Kasumi-1 (cell line): ENCODE measurements at places on chromosomes 11 and 22.

GRCh38 chr22:26993886-26994285, 336.5 kb downstream of the MIAT start:
- DNase-seq = no peak

GRCh38 chr11:64767344-64768299, 7.8 kb upstream of the PYGM start:
- DNase-seq = peak; percentile 70

DNA sequence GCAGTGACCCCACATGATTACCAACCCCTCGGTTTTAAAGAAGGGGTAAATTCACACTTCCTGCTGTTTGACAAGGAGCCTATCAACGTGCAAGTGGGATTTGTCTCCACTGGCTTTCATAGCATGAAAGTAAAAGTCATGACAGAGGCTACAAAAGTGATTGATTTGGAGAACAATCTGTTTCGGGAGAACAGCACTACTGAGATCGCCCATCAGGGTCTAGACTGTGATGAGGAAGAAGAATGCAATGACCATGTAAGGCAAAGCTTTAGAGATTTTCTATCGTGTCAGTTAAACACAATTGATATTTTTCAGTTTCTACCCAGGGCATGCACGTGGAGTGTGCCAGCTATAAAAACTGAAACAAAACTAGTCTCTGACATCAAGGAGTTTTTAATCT, 41.7 kb downstream of the HORMAD2 start:
- no peak for DNase-seq

GRCh38 chr22:17601031-17601430, 27.5 kb downstream of the ATP6V1E1 start:
- no peak for DNase-seq

DNA sequence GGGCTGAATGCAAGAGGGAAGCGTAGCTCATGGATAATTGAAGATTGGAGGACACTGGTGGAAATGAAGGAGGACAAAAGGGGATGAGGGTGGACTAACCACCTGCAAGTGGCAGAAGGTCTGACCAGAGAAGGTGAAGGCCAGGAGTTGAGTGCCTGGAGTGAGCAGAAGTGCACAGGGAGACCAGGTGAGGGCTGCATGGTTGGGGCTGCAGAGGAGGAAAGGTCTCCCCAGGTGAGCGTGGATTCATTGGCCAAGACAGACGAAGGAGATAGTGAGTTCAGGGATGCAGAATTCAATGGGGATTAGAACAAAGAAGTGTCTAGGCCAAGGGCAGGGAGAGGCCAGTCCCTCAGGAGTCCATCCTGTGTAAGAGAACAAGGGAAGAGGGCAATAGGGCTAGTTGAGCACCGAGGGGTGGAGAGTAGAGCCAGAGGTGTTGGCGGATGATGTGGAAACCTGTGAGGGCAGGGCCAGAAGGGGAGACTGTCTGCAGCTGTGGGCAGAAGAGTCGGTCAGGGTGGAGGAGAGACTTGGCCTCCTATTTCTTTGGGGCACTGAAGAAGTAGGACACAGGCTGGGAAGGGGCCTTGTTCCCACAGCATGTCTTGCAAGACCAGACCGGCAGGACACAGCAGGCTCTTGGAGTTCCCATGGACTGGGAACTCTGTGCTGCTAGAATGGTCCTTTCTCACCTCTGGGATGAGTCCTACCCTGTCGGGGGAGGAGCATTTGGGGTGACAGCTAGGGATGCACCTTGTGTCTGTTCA, 6.7 kb downstream of the TRIM29 start:
- no peak for DNase-seq

DNA sequence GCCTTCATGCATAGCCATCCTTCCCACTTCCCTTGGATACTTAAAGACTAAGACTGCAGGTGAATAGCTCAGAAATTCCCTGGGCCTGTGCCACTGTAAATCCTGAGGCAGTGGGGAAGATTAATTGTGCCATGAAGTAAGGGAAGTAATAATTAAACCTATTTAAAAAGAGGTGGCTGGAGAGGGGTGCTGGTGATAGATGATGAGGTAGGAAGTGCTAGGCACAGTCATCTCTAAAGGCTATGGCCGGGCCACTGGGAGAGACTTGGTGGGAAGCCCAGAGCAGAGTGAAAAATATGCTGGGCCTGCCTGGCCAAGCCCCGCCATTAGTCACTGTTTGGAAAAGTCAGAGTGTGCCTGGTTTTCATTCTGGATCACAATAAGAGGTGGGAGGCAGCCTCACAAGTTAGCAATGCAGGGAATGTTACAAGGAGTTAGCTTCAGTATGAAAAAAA, 197.2 kb upstream of the PITPNB start:
- no peak for DNase-seq

DNA sequence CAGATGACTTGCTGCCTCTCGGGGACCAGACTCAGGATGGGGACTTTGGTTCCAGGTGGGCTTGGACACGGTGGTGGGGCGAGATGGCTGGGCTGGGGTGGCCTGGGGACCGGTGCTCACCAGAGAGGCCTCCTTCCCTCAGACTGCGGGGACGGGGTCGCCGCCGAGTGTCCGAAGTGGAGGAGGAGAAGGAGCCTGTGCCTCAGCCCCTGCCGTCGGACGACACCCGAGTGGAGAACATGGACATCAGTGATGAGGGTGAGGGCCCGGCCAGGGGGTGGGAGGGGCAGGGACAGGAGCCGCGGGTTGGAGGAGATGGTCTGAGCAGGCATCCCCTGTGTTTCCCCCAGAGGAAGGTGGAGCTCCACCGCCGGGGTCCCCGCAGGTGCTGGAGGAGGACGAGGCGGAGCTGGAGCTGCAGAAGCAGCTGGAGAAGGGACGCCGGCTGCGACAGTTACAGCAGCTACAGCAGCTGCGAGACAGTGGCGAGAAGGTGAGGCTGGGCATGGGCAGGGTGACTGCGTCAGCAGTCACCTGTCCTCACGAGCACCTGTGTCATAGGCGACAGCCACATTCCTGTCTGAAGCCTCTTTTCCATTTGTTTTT, 5.9 kb downstream of the SART1 start:
- DNase-seq = no peak

GRCh38 chr11:111378185-111378860, 752 bp downstream of the POU2AF1 start:
- no peak for DNase-seq

- no peak for DNase-seq
Measured at GRCh38 chr11:96221244-96222070, 121.5 kb downstream of the MAML2 start.

- no peak for DNase-seq
Measured at GRCh38 chr11:86174101-86175046, 70.2 kb upstream of the EED start.

DNA sequence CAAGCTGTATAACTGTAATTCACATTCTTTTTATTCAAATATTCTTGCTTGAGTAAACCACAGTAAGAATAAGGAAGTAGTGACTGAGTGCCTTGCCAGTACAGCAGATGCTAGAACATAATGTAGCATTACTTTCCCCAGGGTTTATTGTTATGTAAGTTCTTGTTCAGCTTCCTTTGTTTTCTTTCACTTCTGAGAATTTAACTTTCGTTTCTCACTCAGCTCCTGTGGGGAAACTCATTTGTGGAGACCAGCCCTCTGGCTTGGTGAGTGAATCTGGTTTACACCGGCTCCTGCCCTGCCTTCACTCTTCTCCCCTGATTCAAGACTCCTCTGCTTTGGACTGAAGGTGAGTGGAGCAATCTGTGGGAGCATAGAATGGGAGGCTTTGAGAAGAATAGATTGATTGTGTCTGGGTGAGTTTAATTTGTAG, at the start of gene TRIM22:
Gene TRIM22 (plus strand): TSS at position 240 of the 433 bp plus-strand sequence. CDS start 6,443 bp downstream, outside the sequence.
- DNase-seq = peak; percentile 83

- no peak for DNase-seq
Measured at GRCh38 chr22:20422271-20423007, 15.2 kb downstream of the SCARF2 start.

- DNase-seq = no peak
Measured at GRCh38 chr22:31898926-31899325, 45.4 kb upstream of the YWHAH start.

DNA sequence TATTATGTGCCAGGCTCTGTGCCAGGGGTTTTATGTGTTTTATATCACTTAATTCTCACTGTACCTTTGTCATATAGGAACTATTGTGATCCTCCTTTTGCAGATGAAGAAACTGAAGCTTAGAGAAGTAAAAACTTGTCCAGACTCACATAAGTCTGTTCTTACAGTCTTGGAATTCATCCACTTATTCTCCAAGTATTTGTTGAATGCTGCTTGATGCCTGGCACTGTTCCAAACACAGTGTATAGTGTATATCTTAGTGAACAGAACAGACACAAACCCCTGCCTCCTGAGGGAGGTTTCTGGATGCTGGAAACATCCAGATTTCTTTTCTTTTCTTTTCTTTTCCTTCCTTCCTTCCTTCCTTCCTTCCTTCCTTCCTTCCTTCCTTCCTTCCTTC, 29.0 kb upstream of the FGF3 start:
- DNase-seq = no peak
